DND-41 (cell line): ENCODE measurements at places on chromosomes 5 and 9.

- no peak overlapping the region for H3K4me3 ChIP-seq
- H3K27me3 ChIP-seq: peaks cover 8% of the 10 kb centered on the region
- peak; percentile 64 for DNase-seq
- no peak overlapping the region for H3K27ac ChIP-seq
Measured at GRCh38 chr5:35182910-35183535, 47.3 kb downstream of the PRLR start.

DNA sequence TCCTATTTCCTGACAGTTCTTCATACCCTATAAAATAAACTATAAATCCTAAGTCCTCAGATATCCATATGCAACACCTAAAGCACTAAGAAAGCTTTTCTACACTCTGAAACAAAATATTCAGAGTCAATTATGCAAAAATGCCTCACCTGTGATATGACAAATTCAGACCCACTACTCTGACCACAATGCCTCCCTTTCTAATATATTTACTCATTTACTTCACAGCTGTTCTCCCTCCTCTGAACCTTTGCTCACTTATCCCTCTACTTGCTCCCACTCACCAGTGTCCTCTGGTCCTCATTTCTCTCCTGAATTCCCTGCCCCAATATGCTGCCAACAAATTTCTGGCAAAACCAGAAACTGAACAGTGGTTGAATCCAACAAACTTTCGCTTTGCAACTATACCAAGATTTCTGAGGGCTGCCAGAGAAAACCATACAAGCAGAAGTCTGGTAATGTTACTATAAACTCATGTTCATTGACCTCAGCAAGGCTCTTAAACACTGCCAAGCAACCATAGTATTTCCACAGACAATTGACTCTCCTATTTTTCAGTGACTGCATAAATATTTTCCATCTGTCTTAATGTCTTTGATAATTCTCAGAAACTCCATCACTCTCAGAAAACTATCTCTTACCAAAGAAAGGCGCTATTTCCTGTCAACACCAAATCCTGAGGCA lies 7.1 kb downstream of the CCNH start:
- no peak for DNase-seq
- peaks cover 95% of the 10 kb centered on the region for H3K36me3 ChIP-seq
- no peak overlapping the region for H3K4me3 ChIP-seq
- H3K27ac ChIP-seq: no peak overlapping the region
- peaks cover 13% of the 10 kb centered on the region for H3K4me1 ChIP-seq
- no peaks in the 10 kb centered on the region for H3K27me3 ChIP-seq

- H3K27me3 ChIP-seq: no peaks in the 10 kb centered on the region
- H3K4me3 ChIP-seq: no peak overlapping the region
- no peaks in the 10 kb centered on the region for H3K4me1 ChIP-seq
- H3K36me3 ChIP-seq: no peaks in the 10 kb centered on the region
- no peak for DNase-seq
- H3K27ac ChIP-seq: no peak overlapping the region
Measured at GRCh38 chr5:15103864-15104263, 232.3 kb upstream of the ANKH start.

DNA sequence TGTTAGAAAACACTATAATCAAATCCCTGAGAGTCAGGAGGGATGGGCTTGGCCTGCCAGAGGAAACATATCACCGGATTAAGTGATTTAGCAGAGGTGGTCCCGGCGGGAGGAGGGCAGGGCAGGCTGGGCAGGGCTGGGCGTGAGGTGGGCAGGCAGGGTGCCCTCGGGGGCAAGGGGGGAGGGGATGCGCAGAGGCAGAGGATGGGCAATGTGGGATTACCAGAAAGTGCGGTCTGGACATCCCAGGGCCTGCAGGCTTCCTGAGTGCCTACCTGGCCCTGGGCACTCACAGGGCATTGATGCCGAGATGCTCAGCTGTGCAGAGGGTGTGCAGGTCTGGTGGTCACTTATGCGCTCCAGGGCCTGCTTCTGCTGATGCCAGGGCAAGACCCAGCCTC lies 115.2 kb downstream of the ADAMTS2 start:
- H3K36me3 ChIP-seq: no peaks in the 10 kb centered on the region
- no peak for DNase-seq
- no peaks in the 10 kb centered on the region for H3K27me3 ChIP-seq
- no peaks in the 10 kb centered on the region for H3K4me1 ChIP-seq

DNA sequence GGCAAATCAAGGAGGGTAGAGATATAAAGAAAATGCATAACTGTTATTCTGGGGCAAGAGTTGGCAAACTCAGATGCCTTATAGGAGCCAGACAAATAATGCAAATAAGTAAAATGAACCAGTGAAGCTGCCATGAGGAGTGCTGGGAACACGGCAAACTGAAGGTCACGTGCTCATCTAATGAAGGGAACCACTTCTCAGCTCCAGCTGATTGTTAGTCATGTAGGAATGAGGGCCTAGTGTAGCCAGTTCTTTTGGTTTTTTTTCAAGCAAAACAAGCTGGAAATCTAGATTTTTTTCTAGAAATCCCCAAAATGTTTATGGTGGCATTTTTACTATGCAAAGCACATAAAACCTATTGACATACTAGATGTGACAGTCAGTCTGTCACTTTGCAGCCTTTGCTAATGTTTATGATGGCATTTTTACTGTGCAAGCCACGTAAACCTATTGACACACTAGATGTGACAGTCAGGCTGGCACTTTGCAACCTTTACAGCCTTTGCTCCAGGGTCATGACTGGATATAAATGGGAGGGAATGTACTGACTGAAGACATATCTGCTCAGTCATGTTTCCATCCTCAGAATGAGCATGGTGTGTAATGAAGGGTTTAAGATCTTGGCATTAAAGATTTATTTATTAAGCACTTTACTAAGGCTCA lies 39.4 kb downstream of the RUSC2 start:
- no peak overlapping the region for H3K27ac ChIP-seq
- H3K4me3 ChIP-seq: no peak overlapping the region
- no peaks in the 10 kb centered on the region for H3K4me1 ChIP-seq
- no peaks in the 10 kb centered on the region for H3K36me3 ChIP-seq

- H3K27me3 ChIP-seq: no peaks in the 10 kb centered on the region
- DNase-seq: peak; percentile 30
- peaks cover 3% of the 10 kb centered on the region for H3K36me3 ChIP-seq
- H3K4me1 ChIP-seq: peaks cover 28% of the 10 kb centered on the region
Measured at GRCh38 chr9:125189011-125189360, 617 bp downstream of the PPP6C start.

- no peak overlapping the region for H3K4me3 ChIP-seq
- no peaks in the 10 kb centered on the region for H3K36me3 ChIP-seq
- peaks cover 12% of the 10 kb centered on the region for H3K4me1 ChIP-seq
- no peaks in the 10 kb centered on the region for H3K27me3 ChIP-seq
- no peak overlapping the region for H3K27ac ChIP-seq
Measured at GRCh38 chr5:387491-388265, 55.3 kb upstream of the EXOC3 start.

DNA sequence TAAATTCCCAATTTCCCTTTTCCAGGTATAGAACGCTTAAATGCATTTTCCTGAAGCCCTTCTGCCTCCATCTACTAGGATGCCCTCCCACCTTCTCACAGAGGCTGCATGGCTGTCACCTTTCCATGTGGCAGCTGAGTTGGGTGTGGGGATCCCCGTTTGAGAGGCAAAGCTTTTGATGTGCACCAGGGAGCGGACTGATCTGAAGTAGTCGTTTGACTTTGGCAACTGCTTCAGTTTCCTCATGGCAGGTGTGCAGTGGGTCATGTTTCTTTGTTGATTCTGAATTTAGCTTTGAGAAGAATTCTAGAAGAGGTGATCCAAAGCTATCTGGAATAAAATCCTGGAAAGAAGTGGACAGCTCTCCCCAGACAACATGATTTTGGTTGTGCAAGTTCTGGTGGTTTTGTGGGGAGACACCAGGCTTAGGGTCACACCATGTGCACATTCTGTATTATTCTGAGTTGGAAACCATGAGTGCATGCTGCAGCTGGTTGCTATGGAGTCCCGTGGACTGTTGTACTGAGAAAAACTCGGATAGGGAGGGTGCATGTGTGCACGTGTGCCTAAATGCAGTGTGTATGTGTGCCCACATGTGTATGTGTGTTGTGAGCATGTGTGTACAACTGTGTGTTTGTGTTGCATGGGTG lies 63.5 kb downstream of the GADD45G start:
- H3K36me3 ChIP-seq: no peaks in the 10 kb centered on the region
- H3K4me3 ChIP-seq: no peak overlapping the region
- DNase-seq: no peak
- H3K27ac ChIP-seq: no peak overlapping the region

DNA sequence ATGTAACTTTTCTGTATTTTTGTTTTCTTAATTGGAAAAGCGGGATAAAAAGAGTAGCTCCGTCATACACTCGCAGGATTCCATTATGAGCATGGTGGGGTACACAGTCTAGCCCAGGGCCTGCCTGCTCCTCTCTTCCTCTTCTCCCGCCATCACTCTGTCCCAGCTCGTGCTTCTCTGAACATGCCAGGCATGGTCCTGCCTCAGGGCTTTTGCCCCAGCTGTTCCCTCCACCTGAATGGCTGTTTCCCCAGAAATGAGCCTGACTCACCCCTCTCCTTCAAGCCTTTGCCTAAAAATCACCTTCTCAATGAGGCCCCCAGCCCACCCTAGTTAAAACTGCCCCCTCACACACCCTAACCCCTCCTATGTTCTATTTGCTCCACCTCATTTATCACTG lies 4.5 kb downstream of the CORO2A start:
- H3K4me3 ChIP-seq: no peak overlapping the region
- H3K4me1 ChIP-seq: peaks cover 21% of the 10 kb centered on the region
- no peak for DNase-seq
- no peaks in the 10 kb centered on the region for H3K36me3 ChIP-seq

GRCh38 chr5:149519601-149520000 lies 31.6 kb downstream of the CSNK1A1 start:
- peaks cover 95% of the 10 kb centered on the region for H3K36me3 ChIP-seq
- no peak overlapping the region for H3K27ac ChIP-seq
- H3K4me1 ChIP-seq: no peaks in the 10 kb centered on the region
- no peak for DNase-seq

- H3K4me1 ChIP-seq: peaks cover 5% of the 10 kb centered on the region
- H3K4me3 ChIP-seq: no peak overlapping the region
- no peaks in the 10 kb centered on the region for H3K36me3 ChIP-seq
- H3K27ac ChIP-seq: peak overlapping the region; percentile 50; the same call in 1 of the 2 replicates
- H3K27me3 ChIP-seq: no peaks in the 10 kb centered on the region
- DNase-seq: peak; percentile 24
Measured at GRCh38 chr9:9790216-9790872, 822.5 kb downstream of the PTPRD start.

DNA sequence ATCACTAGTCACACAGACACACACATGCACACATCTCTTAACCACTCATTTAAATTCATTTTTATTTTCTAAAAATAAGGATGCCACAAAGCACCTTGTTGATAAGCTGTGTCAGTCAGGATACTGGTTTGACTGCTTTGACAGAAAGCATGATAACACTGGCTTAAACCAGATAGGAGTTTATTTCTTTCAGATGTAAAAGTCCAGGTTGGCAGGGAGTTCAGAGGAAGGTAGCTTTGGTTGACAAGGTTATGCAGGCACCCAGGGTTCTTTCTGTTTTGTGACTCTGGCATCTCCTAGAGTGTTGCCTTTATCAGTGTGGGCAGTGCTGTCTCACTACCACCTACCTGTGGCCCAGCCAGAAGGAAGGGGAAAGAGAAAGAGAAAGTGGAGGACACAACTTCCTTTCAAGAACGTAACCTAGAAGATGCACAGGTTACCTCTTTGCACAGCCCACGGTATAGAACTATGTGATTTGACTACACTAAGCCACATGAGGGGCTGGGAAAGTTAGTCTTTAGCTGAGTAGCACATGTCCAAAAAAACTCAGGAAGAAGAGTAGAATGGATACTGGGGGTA lies 334.7 kb downstream of the OSTF1 start:
- peaks cover 11% of the 10 kb centered on the region for H3K27me3 ChIP-seq
- no peak overlapping the region for H3K27ac ChIP-seq
- no peaks in the 10 kb centered on the region for H3K36me3 ChIP-seq
- no peak overlapping the region for H3K4me3 ChIP-seq

DNA sequence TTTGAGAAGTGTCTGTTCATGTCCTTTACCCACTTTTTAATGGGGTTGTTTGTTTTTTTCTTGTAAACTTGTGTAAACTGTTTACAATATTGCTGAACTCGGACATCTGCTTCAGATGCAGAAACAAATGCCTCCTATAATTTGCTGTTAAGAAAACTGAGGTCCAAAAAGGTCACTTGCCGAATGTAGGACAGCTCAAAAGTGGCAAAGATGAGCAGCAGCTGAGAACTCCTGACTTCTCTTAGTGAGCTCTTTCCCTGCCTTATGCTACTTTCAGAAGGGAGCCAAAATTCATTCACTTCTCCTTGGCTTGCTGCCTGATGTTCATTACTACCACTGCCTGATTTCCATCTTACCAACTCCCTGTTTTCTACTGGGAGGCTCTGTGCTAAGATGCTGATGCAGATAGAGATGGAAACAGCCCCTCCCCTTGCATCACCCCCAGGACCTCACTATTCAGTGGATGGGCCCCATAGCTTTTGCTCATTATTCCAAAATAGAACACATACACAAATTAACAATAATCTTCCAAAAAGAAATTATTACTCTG lies 60.1 kb downstream of the SEMA6A start:
- no peak overlapping the region for H3K27ac ChIP-seq
- H3K4me3 ChIP-seq: no peak overlapping the region
- H3K4me1 ChIP-seq: no peaks in the 10 kb centered on the region
- no peaks in the 10 kb centered on the region for H3K27me3 ChIP-seq
- H3K36me3 ChIP-seq: no peaks in the 10 kb centered on the region

GRCh38 chr9:121765021-121765950 lies 113.9 kb downstream of the DAB2IP start:
- DNase-seq: no peak
- no peaks in the 10 kb centered on the region for H3K4me1 ChIP-seq
- H3K27ac ChIP-seq: no peak overlapping the region
- no peaks in the 10 kb centered on the region for H3K36me3 ChIP-seq
- no peak overlapping the region for H3K4me3 ChIP-seq

- no peak overlapping the region for H3K4me3 ChIP-seq
- no peak overlapping the region for H3K27ac ChIP-seq
- H3K36me3 ChIP-seq: no peaks in the 10 kb centered on the region
Measured at GRCh38 chr9:727767-728166, 113.7 kb upstream of the DMRT1 start.

DNA sequence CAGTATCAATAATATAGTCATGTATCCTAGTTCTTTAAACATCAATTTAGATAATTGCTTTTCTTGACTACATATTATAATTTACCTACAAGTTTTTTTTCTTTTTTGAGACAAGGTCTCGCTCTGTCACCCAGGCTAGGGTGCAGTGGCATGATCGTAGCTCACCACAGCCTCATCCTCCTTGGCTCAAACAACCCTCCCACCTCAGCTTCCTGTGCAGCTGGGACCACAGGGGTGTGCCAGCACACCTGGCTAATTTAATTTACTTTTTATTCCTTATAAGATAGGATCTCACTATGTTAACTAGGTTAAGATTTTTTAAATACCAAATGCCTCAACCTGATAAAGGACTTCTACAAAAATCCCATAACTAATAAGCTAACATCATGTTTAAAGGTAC lies 21.1 kb downstream of the UIMC1 start:
- peak; percentile 65 for DNase-seq
- peaks cover 14% of the 10 kb centered on the region for H3K4me1 ChIP-seq
- no peak overlapping the region for H3K27ac ChIP-seq

GRCh38 chr9:19416143-19416542 lies 7.3 kb downstream of the ACER2 start:
- H3K4me1 ChIP-seq: no peaks in the 10 kb centered on the region
- H3K27me3 ChIP-seq: no peaks in the 10 kb centered on the region
- no peak for DNase-seq
- H3K4me3 ChIP-seq: no peak overlapping the region
- no peak overlapping the region for H3K27ac ChIP-seq

- H3K36me3 ChIP-seq: peaks cover 12% of the 10 kb centered on the region; the same call in 1 of the 2 replicates
- DNase-seq: no peak
- H3K27me3 ChIP-seq: no peaks in the 10 kb centered on the region
- no peak overlapping the region for H3K4me3 ChIP-seq
- H3K4me1 ChIP-seq: peaks cover 21% of the 10 kb centered on the region
Measured at GRCh38 chr9:127731938-127732337, 3.2 kb downstream of the TOR2A start.
